ENCODE measurements at places on chromosomes 4 and X.

- no peak for DNase-seq
Observed at GRCh38 chrX:16573781-16574180, 76.2 kb upstream of the S100G start.

DNA sequence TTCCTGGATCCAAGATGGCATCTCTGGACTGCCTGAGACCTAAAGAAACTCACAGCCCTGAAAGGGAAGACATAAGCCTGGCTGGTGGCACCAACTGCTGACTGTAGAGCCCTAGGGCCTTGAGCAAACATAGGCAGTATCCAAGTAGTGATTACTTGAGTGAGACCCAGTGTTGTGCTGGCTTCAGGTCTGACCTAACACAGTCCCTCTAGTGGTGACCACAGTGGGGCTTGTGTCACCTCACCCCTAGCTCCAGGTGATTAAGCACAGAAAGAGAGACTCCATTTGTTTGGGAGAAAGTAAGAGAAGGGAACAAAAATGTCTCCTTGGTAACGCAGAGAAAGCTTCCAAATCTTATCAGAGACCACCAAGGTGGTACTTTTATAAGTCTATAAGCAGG is 496.3 kb upstream of the HTR2C start:
- no peak for DNase-seq

- no peak for DNase-seq
Observed at GRCh38 chrX:43595931-43596330, 60.2 kb upstream of the MAOA start.

- no peak for DNase-seq
Observed at GRCh38 chr4:30630431-30630830, 89.7 kb upstream of the PCDH7 start.

GRCh38 chr4:27089186-27089585 is 228.5 kb downstream of the STIM2 start:
- DNase-seq = no peak

GRCh38 chrX:30153881-30154260 is 61.5 kb upstream of the MAGEB2 start:
- DNase-seq = no peak
